ENCODE measurements at places on chromosomes 11 and 22.

- DNase-seq: no peak
Measured at GRCh38 chr22:38865201-38866023, 6.6 kb downstream of the CBX6 start.

DNA sequence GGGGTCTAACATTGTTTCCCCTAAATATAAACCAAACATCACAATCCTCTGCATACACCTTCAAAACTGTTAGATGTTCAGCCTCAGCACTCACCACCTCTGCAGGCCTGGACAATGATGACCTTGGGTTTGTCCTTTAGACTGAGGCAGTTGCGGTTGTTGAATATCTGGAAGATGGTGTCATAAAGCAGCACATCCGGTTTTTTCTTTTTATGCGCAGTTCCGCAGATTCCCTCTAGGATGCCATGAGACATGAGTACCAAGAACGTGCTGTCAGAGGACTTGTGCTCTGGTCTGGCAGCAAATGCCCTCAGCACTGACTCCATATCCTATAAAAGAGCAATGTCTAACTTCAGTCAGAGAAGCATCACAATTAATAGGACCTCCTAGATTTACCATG lies 22.8 kb downstream of the CASP5 start:
- peak; percentile 65 for DNase-seq

DNA sequence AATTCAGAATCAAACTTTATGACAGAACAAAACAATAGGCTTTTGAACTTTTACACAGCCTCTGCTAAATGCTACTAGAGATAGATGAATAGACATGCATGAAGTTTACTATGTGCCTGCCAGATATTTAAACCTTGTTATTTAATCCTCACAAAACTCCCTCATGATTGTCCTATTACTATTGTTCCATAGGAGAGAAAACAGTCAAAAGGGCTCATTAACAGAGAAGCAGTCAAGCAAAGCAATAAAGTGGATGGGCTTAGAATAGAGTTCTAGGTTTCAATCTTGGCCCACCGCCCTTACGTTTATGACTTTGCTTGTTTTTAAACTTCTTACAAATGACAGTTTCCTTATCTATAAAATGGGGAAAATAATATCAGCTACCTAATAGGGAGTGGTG lies 12.9 kb downstream of the CWC15 start:
- no peak for DNase-seq

GRCh38 chr11:74154620-74155281 lies 16.1 kb downstream of the C2CD3 start:
- no peak for DNase-seq

DNA sequence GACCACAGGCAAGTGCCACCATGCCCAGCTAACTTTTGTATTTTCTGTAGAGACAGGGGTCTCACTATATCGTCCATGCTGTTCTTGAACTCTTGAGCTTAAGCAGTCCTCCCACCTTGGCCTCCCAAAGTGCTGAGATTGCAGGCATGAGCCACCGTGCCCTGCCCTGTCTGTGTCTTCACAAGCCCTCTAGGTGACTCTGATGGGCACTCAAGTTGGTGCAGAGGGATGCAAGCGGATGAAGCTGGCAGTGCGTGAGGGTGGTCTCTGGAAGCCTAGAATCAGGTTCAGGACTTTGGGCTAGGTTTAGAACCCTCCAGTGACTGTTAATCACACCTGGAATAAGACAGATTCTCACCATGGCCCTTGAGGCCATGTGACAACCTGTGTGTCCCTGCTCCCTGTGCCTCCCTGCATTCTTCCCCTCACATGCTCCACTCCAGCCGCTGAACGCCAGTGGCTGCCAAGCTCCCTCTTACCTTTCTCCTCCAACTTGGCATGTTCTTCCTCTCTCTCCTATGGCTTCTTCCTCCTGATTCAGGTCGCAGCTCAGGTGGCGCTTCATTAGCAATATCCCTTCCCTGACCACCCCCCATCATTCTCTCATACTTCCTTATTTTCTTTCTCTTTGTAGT lies 242.3 kb upstream of the TBCEL start:
- no peak for DNase-seq

DNA sequence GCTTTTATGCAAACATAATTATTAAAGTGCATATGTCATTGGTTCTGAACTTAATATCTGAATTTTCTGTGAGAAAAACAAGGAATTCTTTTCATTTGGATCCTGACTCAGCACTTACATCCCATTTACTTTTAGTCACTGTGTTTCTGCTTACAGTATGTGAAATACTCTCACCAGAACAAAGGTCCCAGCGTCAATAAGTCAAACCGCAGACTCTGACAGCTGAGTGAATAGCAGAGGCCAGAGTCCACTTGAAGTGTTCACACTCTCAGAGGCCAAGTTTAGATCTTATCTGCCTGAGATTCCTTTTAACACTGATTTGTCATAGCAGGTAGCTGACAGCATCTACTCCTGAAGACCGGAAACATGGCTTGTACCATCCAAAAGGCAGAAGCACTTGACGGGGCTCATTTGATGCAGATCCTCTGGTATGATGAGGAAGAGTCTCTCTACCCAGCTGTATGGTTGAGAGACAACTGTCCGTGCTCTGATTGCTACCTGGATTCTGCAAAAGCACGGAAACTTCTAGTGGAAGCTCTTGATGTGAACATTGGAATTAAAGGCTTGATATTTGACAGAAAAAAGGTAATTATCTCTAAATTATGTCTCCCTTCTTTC lies 14.6 kb downstream of the BBOX1 start:
- DNase-seq: peak; percentile 11

GRCh38 chr11:35334385-35335090 lies 84.8 kb downstream of the SLC1A2 start:
- DNase-seq: no peak

DNA sequence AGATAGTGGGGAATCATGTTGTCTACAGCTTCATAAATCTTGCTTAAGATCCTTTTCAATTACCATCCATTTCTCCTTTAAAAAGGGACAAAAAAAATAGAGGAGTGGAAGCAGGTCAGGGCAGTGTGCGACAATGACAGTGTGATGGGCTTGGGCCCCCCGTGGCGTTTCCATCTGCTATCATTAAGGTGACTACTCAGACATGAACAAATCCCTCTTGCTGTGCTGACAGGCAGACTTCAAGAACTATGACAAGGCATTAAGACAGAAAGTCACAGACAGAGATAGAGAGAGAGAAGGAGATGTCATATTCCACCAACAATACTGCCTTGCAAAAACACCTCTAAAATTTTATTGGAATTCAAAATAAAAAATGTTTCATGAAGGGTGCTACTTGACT lies 263.2 kb downstream of the DCDC1 start:
- no peak for DNase-seq

- DNase-seq: no peak
Measured at GRCh38 chr11:65412271-65413076, 10.1 kb upstream of the NEAT1 start.

DNA sequence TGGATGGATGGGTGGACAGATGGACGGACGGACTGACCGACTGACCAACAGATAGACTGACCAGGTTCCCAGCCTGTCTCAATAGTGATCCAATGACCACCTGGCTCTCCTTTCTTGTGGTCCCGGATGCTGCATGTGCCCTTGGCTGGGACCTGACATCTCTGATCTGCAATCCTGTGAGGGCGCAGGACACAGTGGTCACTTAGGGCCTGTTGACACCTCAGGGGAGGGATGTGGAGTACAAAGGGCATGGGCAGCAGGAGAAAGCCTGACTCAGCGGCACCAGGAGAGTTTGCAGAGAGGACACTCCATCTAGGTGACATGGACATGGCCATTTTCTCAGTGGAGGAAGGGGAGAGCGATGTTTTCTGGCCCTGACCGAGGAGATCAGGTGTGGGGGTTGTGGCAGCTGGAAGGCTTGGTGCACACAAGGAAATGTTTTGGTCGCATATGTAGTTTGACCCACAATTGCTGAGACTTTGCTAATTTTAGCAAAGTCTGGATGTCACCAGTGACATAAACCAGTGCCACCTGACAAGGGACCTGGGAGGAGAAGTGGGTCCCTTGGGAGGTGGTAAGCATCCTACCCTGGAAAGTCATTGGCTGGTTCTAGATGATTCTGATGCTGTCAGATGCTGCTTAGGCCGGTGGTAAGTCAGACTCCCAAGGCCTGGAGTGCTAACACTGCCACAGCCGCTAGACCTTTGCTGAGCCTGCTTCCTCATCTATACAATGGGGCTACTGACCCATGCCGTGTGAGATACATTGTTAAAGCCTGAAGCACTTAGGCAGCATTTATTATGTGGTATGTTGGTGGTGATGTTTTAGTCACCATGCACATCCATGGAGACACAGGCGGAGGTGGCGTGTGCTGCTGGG lies 50.7 kb downstream of the CD82 start:
- no peak for DNase-seq

DNA sequence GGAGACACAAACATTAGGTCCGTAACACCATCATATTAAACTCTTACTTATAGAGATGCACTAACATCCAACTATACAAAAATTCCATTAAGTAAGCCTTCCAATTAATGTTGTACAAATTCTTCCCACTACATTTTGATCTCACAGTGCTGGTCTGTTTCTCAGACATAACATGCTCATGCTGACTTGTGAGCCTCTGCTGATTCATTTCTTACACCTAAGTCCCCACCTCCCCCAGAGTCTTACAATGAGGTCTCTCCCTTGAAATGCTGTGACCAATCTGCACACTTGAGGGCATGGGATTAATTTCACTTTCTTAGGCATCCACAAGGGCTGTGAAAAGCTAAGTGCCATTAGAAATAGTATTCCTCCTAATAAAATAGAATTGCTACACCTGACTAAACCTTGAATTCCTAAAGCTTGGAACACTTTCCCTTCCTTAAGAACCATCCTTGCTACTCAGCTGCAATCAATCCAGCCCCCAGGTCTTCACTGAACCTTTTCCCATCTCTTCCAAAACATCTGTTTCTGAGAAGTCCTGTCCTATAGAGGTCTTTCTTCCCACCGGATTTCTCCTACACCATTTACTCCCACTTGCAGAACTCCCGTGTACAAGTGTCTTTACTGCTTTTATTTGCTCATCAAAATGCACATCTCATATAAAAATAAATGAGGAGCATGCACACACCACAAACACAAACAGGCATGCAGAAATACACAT lies 2.0 kb downstream of the HBG1 start:
- no peak for DNase-seq

DNA sequence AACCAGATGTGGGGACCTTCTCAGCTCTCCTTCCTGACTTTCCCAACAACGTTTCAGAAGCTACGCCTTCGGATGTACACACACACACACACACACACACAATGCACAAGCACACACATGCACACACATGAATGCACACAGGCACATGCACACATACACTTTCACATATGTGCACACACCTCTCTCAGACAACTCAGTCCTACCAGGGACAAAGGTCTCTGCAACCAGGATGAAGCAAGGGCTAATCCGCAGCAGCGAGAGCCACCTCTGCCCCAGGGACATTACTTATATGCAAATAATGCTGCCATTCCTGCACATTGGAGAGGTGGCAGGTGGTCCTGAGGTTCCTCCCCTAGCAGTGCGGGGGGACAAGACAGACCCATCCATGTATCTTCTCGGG lies 27.4 kb upstream of the LINC01488 start:
- no peak for DNase-seq

DNA sequence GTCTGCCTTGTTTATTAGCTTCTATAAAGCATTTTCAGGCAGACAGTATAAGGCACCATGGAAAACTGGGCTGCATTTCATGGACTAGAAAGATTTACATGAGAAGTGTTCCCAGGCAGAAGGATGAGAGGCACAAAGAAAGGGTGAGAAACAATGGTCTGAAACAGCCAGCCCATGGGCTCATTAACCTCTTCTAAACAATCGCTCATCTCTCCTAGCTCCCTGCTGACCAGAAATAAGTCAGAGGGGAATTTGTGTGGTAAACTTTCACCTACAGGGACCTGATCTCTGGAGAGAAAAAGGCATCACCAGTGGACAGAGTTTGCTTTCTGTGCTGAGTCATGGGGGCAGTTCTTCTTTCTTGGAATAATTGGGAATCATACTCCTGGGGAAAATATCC lies 51.8 kb upstream of the KIRREL3 start:
- DNase-seq: no peak

DNA sequence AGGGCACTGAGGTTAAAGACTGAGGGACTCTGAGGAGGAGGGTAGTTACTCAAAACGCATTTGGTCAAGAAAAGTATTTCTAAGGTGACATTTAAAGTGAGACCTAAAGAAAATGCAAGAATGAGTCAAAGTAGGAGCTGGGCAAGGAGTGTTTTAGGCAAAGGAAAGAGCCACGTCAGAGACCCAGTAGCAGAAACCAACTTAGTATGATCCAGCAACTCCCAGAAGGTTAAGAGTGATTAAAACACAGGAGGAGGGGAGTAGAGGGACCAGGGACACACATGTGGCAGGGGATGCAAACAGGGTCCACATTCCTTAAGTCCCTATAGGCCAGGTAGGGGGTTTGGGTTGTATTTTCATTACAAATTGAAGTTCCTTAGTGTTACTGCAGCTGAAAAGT lies 24.3 kb upstream of the CCDC34 start:
- no peak for DNase-seq

DNA sequence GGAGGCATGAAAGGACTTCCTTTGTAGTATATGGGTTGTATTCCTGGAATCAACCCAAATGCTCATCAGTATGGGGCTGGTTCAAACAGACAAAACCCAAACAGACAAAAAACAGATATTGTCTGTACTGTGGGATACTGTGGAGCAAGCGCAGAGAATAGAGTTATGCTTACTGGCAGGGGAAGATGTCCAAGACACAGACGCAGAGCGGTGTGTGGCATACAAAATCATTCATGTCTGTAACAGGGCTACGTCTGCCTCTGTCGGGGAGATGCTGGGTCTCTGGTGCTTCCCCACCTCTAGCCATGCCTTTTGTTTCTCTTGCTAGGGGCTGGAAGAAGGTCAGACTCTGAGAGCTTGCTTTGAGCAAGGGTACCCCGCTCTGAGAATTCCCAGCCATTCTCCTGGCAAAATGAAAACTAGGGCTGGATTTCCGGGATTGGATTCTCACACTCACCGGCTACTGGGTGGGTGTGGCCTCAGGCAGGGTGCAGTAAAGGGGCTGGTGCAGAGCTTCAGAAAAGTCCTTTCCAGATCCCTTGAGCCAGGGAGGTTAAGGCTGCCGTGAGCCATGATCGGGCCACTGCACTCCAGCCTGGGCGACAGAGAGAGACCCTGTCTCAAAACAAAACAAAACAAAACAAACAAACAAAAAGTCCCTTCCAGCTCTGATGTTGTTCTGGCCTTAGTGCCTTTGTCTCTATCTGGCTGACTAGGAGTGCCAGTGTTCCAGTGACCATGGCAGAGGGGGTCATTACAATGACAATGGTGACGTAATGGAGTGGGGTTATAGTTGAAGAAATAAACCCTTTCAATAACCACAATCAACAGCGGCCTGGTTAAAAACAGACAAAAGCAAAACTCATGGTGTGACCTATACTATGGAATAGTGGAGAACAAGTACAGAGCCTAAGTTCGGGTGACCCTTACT lies 2.9 kb upstream of the ABCC8 start:
- no peak for DNase-seq
